ENCODE measurements at places on chromosomes 11 and 22.

- no peak for DNase-seq
Measured at GRCh38 chr11:69106031-69106811, 49.5 kb upstream of the SMIM38 start.

- no peak for DNase-seq
Measured at GRCh38 chr22:27349456-27349855, 452.1 kb downstream of the MN1 start.

DNA sequence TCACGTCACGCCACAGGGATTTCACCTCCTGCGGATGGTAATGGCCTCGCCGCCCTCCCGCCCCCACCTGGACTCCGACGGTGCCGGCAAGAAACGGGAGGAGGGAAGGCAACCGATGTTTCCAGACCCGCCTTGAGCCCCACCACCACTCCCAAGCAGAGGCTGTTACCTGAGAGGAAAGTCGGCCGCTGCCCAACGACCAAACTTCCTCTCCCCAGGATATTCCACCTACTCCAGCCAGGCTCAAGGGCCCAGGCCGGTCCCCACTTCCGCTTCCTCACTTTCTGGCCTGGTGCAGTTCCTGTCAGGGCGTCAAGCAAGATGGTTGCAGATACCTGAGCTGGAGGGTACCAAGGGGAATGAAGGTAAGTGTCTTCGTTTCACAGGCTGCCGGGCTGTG lies at the start of gene ENTHD1:
ENTHD1 (minus strand) TSS at position 235 of the 400 bp plus-strand sequence. CDS start 6,012 bp downstream, outside the sequence.
- no peak for DNase-seq

- no peak for DNase-seq
Measured at GRCh38 chr22:48473202-48473601, 1354.5 kb downstream of the BRD1 start.

GRCh38 chr11:1209371-1210057 lies 13.4 kb upstream of the MUC5B start:
- no peak for DNase-seq

GRCh38 chr11:298406-299065 lies 790 bp downstream of the IFITM5 start:
- no peak for DNase-seq
